ENCODE measurements at places on chromosomes 1 and 21. TPM values are rescaled to one million over a fixed set of nuclear protein-coding genes. Genes with fewer than 3 reads are reported as not detected.

Gene SYPL2
- 0.07 TPM for total RNA-seq

Gene CYP4A22
- total RNA-seq = not detected

Gene SLC16A4
- total RNA-seq = 26.5 TPM

Gene SETD4
- total RNA-seq = 12.7 TPM

Gene SLC37A1
- total RNA-seq = 5.7 TPM

Gene MAN1C1
- 0.25 TPM for total RNA-seq

Gene ZFP69B
- 2.1 TPM for total RNA-seq

Gene TCHHL1
- total RNA-seq = not detected

Gene FCRL1
- total RNA-seq = not detected

Gene VSIG8
- total RNA-seq = not detected

Gene CLCNKB
- not detected for total RNA-seq

Gene MFAP2
- 0.34 TPM for total RNA-seq

Gene PTPN7
- 0.03 TPM for total RNA-seq

Gene LEPR
- 2.9 TPM for total RNA-seq

Gene DCST2
- not detected for total RNA-seq

Gene NMNAT2
- total RNA-seq = 0.84 TPM

Gene RNU1-2
- total RNA-seq = not detected

Gene SMG5
- total RNA-seq = 50.5 TPM

Gene TEX38
- not detected for total RNA-seq

Data from A549 treated with CpdA at 1 μM for 4 hours (cell line).